CD4-positive, alpha-beta T cell treated with Interleukin-15 for 1 hour (primary cell): ENCODE measurements at places on chromosomes 1 and 21.

DNA sequence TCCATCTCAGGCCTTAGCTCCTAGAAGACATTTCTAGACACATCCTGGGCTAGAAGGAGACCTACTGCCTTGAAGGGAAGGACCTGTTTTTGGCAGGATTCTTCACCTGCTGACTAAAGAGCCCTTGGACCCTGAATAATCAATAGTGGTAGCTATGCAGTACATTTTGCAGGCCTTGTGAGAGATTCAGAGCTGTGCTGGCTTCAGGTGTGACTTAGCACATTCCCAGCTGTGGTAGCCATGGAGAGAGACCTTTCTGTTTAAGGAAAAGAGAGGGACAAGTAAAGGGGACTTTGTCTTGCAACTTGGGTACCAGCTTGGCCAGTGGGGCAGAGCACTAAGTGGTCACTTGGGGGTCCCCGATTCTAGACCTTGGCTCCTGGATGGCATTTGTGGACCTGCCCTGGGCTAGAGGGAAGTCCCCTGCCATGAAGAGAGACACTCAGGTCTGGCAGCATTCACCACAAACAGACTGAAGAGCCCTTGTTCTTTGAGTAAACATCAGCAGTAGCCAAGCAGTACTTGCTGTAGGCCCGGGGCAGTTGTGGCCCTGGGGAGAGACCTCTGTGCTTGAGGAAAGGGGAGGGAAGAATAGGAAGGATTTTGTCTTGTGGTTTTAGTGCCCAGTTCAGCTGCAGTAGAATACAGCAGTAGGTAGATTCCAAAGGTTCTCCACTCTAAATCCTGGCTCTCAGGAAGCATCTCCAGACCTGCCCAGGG is 26.2 kb upstream of the CD1A start:
- DNase-seq, result no peak

DNA sequence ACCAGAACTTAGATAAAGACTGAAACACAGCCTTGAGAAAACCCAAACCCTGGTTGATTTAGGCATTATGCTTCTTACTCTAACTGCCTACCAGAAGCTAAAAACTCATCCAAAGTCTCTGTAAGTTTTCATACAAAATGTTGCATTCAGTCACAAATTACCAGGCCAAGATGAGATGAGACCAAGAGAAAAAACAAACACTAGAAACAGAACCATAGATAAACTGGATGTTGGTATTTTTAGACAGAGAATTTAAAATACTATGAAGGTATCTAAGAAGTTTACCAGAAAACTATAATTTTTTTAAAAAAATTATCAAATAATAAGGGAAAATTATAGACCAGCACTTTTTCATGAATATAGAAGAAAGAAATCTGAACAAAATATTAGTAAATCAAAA is 180.5 kb downstream of the VPS13D start:
- DNase-seq, result no peak

DNA sequence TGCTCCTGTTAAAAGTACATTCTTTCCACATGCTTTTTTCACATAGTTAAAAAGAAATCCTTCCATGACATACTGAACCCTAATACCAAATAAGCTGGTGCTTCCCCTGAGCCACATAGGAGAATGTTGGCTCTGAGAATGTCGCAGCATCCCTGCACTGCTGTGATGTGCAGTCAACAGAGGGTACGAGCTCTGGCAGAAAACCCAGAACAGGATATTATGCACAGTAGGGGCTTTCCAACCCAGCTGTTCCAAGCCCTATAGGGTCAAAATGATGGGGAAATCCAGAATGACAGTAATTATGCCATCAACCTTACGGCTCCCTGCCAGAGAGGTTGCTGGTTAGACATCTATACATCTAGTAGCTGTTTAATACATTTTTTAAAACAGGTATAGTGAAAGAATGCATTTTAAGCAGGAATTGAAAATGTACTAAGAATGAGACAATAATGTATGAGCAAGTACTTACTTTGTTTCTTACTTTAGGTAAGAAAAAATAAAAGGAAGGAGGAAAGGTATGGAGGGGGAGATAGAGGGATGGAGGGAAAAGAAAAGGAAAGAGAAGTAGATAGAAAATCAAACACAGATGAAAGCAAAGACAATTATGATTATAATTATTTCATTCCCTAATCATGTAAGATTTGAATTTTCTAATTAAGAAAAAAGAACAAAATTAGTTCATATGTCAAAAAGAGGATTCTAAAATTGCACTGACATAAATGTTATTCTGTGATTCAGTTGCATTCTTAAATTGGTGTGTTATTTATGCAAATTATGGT is 126.0 kb downstream of the NR5A2 start:
- peak; percentile 62 for DNase-seq

DNA sequence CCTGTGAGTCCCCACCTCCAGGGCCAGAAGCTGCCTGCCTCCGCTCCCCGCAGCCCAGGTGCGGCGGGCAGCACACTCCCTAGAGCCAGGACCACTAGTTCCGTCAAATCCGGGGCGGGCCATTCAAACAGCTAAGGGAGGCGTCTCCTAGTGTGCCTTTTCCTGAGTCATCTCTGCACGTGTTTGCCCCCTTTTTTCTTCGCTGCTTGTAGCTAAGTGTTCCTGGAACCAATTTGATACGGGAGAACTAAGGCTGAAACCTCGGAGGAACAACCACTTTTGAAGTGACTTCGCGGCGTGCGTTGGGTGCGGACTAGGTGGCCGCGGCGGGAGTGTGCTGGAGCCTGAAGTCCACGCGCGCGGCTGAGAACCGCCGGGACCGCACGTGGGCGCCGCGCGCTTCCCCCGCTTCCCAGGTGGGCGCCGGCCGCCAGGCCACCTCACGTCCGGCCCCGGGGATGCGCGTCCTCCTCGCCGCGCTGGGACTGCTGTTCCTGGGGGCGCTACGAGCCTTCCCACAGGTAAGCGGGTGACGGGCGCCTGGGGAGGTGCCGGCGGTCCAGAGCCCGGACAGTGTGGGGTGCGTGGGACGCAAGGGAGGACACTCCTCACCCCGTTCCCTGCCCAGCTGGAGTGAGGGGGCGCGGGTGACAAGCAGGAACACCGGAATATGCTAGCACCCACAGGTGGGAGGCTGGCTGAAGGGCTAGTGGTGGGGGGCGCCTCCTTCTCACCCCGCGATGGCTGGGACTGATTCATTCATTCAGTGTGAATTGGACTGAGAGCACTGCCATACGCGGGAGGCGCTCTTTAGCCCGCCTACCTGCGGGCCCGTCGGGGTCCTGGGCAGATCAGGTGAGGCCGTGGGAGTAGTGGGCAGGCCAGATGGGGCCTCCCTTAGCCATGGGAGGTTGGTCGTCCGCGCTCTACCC is at the start of gene TNFRSF8:
Gene TNFRSF8, plus strand, starts transcription at position 163 of the 932 bp plus-strand sequence. Its CDS starts 296 bp downstream, at position 459.
- peak; percentile 25 for DNase-seq

- no peak for DNase-seq
Measured at GRCh38 chr1:231581859-231582258, 44.7 kb upstream of the DISC1 start.

GRCh38 chr1:59013276-59013927 is 229.6 kb upstream of the JUN start:
- no peak for DNase-seq

DNA sequence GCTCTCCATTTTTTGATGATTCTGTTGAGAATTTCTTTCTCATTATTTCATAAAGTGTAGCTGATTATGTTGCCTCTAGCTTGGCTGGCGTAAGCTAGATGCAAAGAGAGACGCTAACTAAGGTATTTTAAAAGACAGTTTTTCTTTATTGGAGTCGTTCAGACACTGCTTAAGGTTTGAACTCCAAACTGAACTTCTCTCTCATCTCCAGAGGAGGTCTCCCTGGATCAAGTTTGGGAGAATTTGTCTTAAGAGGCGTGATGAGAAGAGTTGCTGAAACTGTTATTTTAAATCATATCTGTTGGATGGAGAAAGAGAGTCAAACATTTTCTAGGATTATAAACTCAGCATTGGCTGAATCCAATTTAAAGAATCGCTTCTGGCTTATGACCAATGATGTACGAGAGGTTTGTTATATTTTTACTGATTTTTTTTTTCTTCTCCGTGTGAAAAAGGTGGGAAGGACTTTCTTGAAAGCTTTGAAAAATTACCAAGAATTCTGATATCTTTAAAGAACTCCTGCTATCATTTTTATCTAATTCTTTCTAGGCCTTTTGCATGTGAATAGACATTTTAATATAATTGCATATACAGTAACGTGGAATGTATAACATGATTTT is 34.0 kb downstream of the MAP3K7CL start:
- DNase-seq, result no peak

DNA sequence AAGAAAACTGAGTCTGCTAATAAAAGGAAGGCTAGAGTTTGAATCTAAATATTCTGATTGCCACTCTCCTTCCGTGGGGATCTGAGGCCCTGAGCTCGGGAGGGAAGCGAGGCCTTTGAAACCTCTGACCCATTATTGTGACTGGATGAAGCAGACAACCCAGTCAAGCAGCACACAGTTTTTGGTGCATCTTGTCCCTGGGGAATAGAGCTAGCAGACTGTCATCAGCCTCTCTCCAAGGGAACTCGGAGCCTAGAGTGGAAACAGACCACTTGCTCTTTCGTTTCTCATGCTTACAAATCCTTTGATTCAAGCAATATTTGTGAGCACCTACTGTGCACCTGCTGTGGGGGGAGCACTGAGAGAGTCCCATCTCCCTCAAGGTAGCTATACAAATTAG is 133.2 kb upstream of the KLHDC7A start:
- DNase-seq, result no peak

DNA sequence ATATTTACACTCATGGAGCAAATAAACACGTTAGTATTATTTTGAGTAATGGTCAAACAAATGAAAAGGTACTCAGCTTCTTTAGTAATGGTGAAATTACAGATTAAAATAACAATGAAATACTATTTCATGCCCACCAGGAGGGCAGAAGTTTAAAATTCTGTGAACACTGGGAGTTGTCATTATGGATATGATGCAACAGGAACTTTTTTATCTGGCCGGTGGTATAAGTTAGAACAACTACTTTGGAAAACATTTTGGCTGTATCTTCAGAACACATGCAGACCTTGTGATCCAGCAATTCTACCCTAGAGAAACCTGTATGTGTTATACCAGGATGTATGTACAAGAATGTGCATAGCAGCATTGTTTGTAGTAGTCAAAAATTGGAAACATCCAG is 23.2 kb upstream of the PPP1R8 start:
- no peak for DNase-seq

DNA sequence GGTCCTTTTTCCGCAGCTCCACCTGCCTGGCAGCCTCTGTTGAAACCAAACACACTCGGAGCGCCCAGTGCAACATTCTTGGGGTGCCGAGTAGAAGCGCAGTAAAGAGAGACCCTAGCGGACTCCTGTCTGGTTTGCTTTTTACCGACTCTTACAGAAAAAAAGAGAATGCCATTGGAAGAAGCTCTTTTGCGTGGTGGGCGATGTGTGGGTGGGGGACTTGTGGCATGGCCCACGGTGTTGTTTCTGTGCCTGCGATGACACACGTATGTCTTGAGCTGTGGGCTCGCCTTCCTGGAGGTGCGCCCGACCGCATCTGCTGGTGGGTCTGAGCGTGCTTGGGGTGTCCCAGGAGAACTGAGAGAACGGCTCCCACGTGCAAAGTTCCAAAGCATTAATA is 7.3 kb upstream of the BARHL2 start:
- DNase-seq, result no peak

- no peak for DNase-seq
Measured at GRCh38 chr21:23664193-23664694, 1943.0 kb downstream of the MRPL39 start.

- peak; percentile 71 for DNase-seq
Measured at GRCh38 chr21:45302082-45303061, 14.7 kb upstream of the POFUT2 start.

DNA sequence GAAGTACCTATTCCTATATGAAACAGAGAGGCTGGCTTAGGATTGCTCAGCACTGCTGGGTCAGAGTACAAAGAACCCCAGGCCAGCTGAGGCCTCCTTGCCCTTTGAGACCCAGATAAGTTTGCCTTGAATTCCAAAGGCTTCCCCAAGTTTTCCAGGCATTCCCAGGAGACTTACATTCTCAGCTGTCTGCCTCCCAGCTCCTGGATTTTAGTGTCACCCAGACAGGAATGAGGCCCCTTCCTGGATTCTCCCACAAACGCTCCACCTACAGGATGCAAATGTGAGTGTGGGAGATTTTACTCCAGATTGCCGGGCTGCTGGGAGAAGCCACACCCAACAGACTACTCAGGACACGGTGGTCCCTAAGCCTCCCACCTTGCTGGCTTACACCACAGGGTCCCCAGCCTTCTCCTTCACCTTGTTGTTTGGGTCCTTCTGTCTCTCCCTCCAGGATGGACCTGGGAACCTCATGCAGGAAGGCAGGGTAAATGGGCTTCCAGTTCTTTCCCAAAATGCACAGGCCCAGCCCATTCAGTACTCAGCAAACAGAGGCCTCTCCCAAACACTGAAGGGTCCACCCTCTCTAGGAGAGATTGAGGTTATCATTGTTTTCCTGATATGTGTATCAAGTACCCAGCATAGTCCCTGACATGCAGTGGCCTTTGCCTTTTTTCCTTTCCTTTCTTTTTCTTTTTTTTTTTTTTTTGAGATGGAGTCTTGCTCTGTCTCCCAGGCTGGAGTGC is 10.6 kb downstream of the RHBG start:
- no peak for DNase-seq

DNA sequence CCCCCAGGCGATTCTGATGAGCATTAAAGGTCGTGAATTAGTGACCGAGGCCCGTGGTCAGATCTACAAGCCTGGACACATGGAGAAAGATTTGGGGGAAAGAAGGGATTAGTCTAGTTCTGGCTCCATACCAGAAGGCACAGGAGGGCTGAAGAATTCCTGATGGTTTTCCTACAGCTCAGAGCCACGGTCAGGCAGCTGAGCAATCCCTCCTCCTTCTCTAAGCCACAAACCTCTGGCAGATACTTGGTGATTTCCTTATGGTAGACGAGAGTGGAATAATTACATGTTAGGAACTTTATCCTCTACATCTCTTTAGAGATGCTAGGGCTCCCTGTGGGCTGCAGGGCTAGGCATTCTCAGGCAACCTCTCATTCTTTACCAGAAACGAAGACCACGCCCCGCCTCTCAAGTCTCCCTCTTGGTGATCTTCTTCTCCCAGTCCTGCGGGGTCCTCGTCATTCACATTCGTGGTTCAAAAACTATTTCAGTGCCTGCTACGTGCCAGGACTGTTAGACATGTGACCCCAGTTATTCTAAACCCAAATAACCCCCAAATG is 20.5 kb upstream of the ZBTB18 start:
- DNase-seq, result no peak

DNA sequence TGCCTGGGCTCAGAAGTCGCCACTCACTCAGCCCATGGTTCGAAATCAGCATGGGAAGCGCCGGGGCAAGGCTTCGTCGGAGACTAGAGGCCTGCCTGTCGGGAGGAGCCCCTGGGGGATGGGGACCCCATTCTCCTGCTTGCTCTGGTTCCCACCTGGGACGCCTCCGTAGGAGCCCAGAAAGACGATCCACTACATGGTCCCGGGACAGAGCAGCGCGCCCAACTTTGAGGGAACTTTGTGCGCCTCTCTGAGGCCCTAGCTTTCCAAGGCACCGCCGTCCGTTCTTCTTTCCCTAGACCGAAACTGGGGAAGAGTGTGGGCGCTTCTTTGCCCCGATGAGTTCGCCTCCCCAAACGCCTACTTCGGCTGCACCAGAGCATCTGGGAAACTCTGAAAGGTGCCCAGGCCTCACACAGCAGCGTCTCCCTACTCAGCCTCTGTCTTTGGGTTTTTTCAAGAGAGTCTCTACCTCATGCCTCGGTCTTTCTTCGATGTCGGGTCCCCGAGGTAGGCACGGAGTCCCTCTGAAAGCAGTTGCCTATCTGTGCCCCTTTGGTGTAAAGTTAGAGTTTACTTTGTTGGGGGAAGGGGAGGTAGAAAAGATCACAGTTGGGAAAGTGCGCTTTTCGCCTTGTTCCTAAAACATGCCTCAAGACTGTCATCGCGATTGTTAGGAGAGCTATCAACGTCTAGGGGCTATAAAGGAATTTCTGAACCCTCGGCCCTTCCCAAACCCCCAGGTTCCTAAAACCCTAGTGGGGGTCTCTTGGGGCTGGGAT is 14.0 kb downstream of the NR5A2 start:
- no peak for DNase-seq

GRCh38 chr1:3831689-3832088 is 25.3 kb downstream of the CEP104 start:
- no peak for DNase-seq
